ENCODE measurements at places on chromosomes 5 and 9. TPM values are rescaled to one million over a fixed set of nuclear protein-coding genes. Genes with fewer than 3 reads are reported as not detected.

DNA sequence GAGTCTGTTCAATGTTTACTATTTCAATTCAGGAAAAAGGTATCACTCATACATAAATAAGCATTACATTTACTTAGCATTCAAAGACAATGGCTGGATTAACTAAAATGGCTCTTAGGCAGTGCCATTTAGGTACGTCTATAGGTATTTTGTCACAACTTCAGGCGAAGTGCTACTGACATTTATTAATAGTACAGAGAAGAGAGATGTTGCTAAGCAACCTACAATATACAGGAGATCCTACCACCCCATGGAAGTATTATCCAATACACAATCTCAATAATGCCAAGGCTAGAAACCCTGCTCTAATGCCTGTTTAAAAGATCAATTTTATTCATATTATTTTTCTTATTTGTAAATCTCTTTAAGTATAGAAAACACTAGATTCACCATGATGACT, 76.0 kb downstream of the UBAP2 start:
- DNase-seq: no peak
- H3K27ac ChIP-seq: no peak overlapping the region
- H3K4me1 ChIP-seq: no peaks in the 10 kb centered on the region

Gene BAAT
- total RNA-seq: 0.16 TPM

Gene TTF1
- total RNA-seq: 23.5 TPM

Gene UBAC1
- total RNA-seq: 51.9 TPM

Measured in neural crest cell (in vitro differentiated cells).